ENCODE measurements at places on chromosomes 2 and 18.

DNA sequence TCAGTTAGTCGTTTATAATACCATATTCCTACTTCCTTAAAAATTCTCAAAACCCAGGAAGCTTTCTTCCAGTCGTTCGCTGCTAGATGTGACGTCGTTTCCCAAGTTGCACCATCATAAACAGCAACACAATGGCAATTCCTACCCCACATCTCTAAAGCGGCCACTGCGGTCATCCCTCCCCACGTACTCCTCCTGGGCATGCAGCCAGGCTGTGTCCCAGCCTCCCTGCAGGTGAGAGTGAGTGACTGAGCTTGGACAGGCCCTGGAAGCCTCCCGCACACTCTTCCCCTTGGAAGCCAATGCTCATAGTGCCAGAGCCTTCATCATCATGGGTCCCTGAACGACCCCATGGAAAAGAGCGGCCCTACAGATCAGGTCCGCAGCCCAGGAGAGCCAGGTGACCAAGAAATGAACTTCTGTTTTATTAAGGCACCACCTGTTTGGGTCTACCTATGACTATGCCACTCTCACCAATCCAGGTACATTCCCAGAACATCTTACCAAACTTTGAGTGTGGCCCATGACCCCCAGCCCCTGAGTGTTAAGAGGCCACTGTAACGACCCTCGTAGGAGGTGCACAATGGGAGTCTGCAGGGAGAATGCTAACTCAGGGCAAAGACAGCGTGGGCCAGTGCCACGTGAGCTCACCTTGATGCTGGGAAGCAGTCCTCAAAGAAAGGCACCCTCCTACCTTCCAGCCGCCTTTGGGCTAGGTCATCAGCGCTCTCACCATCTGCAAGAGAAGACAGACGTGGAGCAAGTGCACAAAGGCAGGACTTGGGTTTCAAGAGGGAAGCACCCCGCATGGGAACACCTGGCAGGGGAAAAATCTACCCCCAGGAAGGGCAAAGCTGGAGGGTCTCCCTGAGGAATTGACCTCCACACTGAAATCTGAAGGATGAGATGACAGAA, 74.7 kb upstream of the RAB6C start:
- DNase-seq, result no peak

GRCh38 chr2:196482119-196483065, 157.1 kb upstream of the CCDC150 start:
- no peak for DNase-seq

DNA sequence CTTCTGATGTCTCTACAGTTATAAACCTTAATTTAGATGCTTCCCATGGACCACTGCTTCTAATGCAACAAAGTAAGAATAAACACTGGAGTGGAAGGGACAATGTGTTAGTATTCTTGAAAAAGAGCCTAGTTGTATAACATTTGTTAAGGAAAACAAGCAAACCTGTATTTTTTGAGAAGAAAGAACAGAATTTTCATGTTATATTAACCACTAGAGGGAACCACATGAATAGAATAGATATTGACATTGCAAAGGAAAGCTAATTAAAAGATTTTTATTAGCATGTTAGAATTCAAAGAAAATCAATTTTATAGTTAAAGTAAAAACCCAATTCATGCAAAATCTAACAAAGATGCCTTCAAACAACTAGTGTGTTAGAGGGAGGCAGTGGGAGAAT, 151.2 kb upstream of the BARD1 start:
- no peak for DNase-seq

DNA sequence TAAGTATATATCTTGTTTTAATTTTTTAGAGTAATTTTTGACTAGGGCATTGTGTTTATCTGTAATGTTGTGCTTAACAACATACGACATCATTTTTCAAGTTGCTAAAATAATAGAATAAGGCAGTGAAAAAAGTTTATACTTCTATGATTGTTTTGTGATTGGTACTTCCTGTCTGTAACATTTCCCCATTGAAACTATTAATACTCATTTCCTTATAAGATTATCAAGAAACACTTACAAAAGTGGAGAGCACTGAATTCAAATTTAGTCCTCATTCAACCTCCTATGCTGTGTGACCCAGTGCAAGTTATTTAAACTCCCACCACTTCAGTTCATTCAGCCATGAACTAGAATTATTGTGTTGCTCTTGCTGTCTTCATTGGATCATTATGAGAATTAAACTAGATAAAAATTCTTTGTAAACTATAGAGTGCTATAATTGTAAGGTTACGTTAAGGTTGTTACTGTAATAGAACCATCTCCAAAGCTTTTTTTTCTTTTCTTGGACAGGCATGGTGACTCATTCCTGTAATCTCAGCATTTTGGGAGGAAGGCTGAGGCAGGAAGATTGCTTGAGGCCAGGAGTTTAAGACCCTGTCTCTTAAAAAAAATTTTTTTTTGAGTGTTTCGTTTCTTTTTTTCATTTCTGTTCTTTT, 2.8 kb downstream of the ETAA1 start:
- DNase-seq, result no peak

DNA sequence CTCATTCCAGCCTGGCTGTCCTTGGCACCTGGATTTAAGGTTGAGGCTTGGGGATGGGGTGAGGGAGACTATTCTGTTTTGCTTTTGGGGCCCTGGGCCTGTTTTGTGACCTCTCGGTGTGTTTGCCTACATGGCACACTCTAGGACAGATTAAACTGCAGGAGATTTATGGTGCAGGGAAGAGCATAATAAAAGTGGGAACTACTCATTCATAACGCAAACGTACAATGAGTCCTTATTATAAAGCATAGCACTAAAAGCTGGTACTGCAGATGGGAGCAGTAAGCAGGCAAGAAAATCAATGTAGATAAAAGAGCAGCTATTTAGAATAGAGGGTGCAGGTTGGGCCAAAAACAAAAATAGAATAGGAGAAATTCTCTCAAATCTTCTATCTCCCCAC, 238.4 kb downstream of the ACTR3 start:
- no peak for DNase-seq

- DNase-seq, result no peak
Measured at GRCh38 chr2:20357638-20358389, 7.2 kb upstream of the PUM2 start.

- DNase-seq, result no peak
Measured at GRCh38 chr2:29117636-29118303, 2.6 kb downstream of the CLIP4 start.

DNA sequence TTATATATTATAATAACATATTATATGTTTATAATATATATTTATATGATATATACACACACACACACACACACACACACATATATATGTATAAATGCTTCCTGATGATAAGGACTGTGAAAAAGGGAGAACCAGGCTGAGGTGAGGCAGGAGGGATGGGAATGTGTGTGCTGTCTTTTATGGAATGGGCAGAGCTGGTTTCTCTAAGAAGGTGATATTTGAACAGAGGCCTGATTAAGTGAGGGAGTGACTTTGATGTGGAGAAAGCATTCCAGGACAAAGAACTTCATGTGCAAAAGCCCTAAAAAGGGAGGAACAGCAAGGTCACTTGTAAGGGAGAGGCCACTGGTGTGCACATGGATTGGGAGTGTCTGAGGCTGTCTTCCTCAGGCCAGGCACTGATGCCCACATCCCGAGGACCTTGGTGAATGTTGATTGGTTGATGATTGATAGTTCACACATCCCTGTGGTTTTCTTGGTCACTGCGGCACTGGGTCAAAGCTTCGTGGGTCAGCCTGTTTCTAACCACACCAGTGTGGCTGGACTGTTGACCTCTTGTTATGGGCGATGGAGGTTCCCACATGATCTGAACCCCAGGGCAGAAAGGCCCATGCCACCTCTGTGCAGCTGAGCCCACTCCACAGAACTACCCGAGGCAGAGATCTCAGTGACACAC, 196.9 kb downstream of the MYCN start:
- no peak for DNase-seq

DNA sequence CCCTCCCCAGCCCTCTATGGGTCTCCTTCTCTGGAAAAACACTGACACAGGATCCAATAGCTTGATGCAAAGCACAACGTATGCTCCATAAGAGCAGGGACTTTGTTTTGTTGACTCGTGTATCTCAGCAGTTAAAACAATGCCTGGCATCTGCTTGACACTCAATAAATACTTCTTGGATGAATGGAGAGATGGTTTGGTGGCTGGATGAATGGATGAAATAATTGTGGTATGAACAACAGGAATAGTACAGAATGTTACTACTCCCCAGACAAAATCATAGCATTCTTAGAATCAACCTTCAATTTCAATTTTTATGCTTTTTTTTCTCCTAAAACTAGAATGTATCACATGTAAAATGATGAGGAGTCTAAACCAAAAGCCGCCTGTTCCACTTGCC, 57.4 kb downstream of the KCNE4 start:
- DNase-seq, result no peak

DNA sequence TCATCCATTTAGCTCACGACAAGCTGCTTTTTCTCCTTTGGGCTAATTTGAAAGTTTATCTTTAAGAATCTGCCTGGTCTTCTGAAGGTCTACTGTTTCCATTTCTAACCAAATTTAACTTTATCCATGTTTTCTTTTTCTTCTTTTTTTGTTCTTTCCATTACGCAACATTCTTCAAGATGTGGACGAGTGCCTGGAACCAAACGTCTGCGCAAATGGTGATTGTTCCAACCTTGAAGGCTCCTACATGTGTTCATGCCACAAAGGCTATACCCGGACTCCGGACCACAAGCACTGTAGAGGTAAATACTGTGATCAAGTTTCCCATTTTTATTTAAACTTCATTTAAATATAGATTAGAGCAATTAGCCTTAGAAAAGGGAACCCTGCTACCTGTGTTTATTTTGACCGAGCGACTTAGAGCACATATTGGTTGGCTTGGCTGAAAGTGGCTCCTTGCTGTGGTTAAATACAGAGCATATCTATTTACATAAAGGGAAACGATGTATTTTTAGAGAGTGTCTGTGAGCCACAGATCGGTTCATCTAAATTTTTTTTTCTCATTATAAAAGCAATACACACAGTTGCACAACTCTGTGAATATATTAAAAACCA, 183.4 kb upstream of the RASGRP3 start:
- no peak for DNase-seq

Data from effector CD4-positive, alpha-beta T cell (primary cell).